Inflammatory macrophage treated with lipopolysaccharide for 4 hours (primary cell): ENCODE measurements at places on chromosomes 3 and 15.

DNA sequence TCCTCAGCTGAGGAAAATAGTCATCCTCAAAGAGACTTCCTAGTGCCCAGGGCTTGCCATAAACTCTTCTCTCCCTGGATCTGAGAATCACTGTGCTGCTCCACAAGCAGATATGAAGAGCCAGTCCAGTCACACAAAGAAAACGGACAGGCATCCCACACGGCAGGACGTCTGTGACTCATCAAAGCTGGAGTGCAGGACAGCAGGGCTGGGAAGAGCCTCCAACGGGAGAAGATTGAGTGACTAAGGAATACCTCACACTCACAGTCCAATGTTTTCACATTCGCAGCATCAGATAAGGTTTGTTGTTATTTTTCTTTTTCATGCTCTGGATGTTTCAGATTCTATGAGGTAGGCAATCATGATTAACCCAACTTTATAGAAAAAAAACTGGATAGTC, 57.8 kb downstream of the NEK10 start:
- no peak for DNase-seq

- DNase-seq = no peak
Measured at GRCh38 chr3:136516095-136516494, 236.1 kb downstream of the STAG1 start.

DNA sequence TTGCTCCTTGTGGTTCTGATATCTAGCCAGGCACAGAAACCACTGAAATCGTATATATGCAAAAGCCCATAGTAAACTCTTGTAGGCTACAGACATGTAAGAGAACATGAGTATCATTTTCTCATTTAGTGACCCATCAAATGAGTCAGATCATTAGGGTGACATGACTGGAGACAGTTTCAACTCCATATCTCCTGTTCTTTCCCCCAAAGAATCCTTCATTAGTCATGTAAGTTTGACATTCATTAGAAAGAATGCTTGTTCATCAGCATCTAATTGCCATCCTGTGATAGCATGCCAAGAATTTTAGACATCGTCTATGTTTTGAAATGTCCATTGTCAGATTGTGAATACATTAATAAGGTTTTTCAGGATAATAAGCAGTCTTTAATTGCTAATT, 264.9 kb upstream of the TPM1 start:
- DNase-seq = no peak

- no peak for DNase-seq
Measured at GRCh38 chr3:116046350-116046749, 398.9 kb downstream of the LSAMP start.

GRCh38 chr15:62124973-62125303, 40.1 kb downstream of the C2CD4B start:
- DNase-seq = no peak

GRCh38 chr3:99549957-99550603, 88.3 kb upstream of the COL8A1 start:
- no peak for DNase-seq

DNA sequence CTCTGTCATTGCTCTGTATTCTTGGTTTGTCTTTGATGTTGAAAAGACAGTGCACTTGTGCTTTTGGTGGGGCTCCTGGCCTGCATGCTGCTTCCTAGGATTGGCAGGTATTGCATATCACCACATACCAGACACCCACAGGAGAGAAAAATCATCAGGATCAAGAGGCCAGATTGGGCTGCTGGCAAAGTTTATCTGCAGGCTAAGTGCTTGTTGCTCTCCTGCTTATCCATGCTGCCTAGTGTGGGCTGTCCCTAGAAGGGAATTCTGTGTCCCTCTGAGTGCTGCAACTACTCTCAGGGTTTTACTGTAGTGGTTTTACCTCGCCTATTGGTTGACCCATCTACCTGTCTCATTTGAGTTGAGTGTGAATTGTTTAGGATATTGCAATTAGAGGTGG, 833 bp upstream of the SLC22A13 start:
- no peak for DNase-seq

- DNase-seq = no peak
Measured at GRCh38 chr3:108983051-108983450, 29.4 kb upstream of the GUCA1C start.

DNA sequence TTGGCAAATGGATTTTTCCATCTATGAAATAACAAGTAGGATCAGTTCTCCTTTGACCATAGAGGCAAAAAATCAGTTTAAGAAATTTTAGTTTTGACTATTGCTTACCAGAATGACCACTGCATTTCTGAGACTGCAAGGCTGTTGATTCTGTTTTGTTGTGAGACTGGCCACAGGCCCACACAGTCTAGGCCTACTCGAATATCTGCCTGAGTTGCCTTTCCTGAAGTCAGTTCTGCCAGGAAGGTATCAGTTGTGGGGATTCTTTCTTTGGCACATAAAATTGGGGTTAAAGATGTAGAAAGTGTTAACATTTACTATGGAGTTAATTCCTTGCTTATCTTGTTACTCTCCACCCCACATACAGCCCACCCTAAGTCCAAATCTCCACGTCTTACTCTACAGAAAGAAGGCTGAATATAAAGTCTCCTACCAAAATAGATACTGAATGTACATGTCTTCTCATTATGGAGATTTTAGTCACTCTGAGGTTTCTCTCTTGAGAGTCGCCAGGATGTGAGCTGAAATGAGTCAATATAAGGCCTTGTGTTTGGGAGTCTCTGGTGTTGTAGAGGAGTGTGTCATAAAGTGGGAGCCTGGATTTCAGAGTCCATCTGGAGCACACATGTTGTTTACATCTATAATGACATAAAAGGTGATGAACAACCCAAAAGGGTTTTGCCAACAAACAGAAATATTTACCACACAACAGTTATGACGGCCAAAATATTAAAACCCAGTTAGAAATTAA, 45.0 kb upstream of the WWTR1 start:
- DNase-seq = no peak

DNA sequence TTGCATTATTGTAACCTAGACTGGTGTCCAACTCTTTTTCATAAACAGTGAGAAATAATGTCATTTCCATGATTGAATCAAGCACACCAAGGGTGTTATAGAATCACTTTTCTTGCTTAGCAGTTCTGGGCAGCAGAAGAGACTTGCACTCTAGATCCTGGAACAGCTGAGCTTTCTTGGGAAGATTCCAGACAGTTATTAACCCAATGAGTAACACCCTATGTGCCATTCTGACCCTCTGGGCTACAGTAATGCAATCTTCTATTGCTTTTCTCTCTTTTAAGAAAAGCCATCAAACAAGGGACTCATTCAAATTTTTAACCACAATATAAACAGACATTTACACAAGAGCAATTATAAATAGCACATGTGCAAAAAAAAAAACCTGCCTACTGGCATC, 39.3 kb upstream of the USP3 start:
- no peak for DNase-seq

DNA sequence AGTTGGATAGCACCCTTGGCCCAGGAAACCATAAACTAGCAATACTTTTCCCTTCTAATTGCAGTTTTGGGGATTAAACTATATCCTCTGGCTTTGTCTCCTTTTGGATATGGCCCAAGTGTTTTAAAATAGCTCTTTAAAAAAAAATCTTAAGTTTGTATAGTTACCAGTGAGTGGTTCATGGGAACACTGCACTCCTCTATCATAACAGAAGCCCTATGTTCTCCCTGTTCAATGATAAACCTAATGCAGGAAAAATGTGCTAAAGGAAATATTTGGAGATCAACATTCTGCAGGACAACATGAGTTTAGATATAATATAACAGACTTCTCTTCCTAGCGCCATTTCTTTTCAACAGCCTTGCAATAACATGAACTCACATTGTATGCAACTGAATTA, 13.1 kb downstream of the MRPL47 start:
- DNase-seq = no peak

- peak; percentile 85 for DNase-seq
Measured at GRCh38 chr3:101779047-101779821, at the start of gene NXPE3. TSS of gene NXPE3 (plus strand) at chr3:101779211. CDS start at chr3:101785597, 6,386 bp downstream.

DNA sequence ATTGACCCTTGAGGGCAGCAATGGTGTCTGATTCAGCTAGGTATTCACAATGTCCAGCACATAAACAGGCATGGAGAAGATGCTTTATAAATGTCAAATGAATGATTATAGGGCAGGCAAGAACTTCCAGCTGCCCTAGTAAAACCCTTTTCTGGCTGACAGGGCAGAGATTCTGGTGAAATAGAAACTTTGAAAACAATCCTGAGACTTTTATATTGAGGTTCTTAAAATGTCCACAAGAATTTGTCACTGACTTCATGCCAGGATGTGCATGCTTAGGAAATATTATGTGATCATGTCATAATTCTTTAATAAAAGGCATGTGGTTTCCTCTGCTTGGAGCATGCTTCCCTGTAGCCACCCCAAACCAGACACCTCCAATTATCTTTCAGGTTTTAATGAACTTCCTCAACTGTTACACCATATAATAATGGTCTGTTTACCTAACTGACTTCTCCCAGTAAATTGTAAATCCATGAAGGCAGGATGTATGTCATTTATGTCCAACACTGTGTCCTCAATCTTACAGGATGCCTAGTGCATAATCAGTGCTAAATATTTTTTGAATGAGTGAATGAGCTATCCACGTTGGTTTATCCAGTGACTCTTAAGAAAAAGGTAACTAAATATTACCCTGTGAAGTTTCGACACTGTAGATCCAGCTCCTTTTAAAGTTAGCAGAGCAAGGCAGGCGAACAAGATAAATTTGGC, 43.4 kb upstream of the CLRN1 start:
- no peak for DNase-seq

DNA sequence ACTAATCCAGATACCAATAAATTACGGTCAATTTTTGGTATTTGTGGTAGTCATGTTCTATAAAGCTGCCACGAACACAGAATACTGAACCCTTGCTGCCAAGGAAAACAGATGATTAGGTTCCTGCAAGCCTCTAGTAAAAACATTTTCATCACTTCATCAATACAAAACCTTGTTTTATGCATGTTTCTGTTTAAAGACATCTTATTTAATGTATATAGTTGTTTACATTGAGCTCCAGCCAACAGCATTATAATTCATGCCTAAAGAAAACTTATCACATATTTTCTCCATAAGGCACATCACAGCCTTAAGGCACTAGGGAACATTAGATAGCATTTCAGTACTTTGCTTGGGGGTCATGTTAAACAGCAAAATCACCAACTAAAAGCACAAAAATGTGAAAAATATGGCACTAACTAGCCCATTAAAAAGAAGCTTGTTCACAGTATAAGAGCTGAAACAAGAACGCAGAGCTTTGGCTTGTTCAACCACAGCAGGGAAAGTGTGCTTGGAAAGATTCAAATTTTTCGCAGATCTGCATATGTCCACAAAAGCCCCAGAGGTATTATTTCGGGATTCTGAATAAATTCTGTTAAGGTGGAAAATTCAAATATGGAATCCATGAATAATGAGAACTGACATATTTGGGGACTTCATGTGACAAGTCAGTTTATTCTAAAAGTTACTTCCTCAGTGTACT, 27.7 kb downstream of the POLQ start:
- DNase-seq = no peak

- DNase-seq = peak; percentile 39
Measured at GRCh38 chr3:108897883-108898282, 55.8 kb downstream of the GUCA1C start.

DNA sequence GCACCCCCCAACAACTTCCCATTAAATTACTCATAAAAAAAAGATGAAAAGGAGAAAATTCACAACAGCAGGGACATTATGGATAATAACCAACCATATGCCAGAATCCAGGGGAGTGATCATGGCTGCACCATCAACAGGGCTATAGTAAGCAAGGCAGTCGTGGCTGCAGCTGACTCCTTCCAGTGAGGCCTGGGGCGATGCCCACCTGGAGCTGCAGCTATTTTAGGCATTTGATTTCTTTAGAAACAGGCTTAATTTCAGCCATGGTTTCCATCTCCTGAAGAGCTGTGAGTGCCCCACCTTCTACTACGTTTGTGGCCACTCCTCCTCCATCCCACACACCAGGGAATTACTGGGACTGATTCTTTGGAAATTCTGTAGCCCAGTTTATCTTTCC, 84.0 kb downstream of the MINAR1 start:
- DNase-seq = no peak

DNA sequence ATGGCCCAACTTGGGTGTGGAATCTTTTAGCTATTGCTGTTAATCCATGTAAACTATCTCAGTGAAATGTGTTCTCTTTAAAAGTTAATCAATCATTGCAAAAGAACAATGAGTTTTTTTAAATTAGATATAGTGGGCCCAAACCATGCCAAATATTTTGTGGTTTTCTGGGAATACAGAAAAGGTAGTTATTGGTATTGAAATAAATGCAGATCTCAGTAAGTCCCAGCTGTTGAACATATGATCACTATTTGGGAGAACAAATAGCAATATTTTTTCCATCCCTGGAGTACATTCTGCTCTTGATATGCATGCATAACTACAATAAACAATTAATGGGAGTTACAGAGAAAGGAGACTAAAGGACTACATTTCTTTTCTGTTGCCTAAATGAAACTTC, 36.0 kb upstream of the LEKR1 start:
- no peak for DNase-seq

- no peak for DNase-seq
Measured at GRCh38 chr15:96306321-96306720, 24.2 kb upstream of the NR2F2 start.

DNA sequence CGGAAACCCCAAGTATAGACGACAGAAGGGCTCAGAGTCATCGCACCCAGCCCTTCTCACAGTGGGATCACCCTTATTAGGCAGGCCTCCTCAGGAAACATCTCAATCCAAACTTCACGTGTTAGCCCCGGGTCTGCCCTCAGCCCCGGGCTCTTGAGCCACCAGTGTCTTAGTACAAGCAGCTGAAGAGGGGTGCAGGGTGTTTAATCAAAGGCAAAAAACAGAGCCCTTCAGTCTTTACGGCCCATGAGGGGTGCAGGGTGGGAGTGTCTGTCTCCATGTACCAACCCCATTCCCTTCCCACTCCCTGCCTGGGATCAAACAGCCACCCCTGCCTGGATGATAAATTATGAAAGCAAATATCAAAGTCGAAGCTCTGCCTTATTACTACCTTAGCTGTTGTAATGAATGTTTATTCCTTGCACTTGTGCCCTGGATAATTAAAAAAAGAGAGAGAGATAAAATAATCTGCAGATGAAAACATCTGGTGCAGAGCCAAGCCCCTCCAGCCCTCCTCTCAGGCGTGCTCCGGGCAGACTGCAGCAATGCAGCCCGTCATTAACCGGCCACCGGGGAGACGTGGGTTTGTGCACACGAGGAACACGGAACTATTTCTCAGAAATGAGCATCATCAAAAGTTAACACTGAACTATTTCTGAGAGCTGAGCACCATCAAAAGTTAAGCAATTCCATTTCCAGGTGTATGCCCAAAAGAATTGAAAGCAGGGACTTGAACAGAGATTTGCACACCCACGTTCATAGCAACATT, 64.5 kb downstream of the ADAMTS17 start:
- no peak for DNase-seq

- no peak for DNase-seq
Measured at GRCh38 chr15:82043130-82043673, 2.6 kb downstream of the MEX3B start.

DNA sequence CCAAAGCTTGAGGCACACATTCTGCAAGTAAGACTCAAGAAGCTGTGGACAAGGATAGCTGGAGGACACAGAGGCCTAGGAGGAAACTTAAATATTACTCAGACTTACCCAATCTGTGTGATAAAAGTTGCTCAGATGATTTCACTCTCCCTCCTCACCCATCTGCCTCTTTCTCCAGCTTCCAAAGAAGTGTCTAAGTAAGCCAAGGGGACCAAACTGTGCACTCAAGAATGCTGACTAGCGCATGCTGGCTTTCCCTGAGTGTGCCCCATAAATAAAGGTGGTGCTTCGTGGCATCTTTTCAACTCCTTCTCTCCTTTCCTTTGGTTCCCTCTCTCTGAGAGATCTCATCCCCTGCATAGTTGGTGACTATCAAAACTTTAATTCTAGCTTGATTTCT, 211.0 kb upstream of the LMCD1 start:
- no peak for DNase-seq

- DNase-seq = peak; percentile 85
Measured at GRCh38 chr3:72490688-72491435, 357.4 kb downstream of the SHQ1 start.
